Tibial artery (tissue), 4 donors: ENCODE measurements at places on chromosomes 3 and 15.

DNA sequence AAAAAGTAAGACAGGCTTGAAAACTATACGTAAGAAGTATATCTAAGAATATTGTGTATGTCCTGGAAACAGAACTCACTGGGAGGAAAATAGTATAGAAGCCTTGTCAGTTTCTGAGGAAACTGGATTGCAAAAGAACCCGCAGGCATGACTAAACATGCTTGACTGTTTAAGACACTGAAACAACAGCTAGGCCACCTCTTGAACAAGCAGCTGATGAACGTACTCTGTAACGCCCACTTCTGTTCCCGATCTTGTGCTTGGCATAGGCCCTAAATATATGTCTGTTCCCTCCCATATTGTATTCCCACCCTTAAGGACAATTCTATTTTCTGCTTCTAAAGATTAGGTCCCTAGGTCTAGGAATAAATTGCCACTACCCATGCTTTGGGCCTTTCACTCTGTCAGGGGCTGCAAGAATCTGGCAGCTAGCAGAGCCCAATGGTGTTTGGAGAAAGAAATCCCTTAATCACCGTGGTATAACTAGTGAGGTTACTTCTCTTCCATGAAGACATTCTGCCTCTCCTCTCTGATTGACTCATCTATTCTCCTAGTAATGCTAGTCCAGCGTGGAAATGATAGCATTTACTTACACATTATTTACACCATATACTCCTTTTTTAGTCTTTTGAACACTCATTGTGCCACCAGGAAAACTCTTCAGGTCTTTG, 46.2 kb downstream of the CD200 start:
- H3K27me3 ChIP-seq = no peaks in the 10 kb centered on the region
- H3K27ac ChIP-seq = no peak overlapping the region
- H3K4me3 ChIP-seq = no peak overlapping the region
- peaks cover 5% of the 10 kb centered on the region for H3K4me1 ChIP-seq

DNA sequence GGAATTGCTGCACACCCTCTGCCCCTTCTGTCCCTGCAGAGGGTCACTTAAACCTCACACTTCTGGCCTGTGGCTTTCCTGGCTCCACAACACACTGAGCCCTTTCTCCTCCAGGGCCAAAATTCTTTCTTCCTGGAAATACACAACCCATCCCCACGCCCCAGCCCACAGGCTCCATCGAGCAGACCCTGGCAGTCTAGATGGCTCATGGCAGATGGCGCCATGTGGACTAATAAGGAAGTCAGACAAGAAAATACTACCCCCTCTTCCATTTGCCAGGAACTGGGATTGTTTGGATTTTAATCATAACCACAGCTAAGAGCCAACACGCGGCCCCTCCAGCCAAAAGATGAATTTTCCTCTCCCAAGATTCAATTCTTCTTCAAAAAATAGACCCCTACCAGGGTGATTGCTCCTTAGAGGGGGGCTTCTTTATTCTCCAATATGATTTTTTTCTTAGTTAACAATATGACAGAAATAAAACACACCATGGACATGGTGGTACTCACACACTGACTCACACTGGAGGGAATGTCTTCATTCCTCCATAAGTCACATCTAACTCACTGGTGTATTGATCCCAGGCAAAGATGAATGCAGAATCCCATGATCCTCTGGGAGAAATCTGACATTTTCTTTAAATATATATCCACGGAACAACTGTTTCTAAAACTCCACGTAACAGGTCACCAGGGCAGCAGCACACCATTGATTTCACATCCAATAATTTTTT, 111.5 kb downstream of the NTRK3 start:
- peaks cover 36% of the 10 kb centered on the region for H3K36me3 ChIP-seq
- no peak overlapping the region for H3K4me3 ChIP-seq
- H3K27me3 ChIP-seq = no peaks in the 10 kb centered on the region
- peaks cover 3% of the 10 kb centered on the region for H3K4me1 ChIP-seq
- DNase-seq = no peak

DNA sequence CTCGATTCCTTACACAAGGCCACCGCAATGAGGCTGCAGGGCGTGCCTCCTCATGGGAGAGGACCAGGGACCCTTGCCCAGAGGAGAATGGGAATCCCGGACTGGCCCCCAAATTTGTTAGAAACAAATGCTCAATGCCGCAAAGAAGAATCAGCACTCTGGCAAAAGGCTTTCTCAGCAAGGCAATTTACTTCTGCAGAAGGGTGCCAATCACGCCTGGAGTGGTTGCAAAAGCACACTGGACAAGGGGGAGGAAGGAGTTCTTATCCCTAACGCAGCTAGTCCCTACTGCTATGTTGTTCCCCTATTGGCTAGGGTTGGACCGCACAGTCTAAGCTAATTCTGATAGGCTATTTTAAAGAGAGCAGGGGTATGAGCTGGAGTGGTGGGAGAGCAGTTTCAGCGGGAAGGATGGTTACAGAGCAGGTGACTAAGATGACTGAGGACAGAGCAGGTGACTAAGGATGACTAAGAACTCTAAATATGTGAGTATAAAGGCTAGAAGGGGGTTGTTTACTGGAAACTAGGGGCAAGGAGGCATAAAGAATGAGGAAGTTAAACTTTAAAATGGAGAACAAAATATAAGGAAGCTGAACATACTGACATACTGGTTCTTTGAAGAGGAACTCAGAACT, 48.5 kb downstream of the KATNBL1 start:
- H3K4me3 ChIP-seq = no peak overlapping the region
- no peaks in the 10 kb centered on the region for H3K4me1 ChIP-seq
- DNase-seq = no peak
- no peaks in the 10 kb centered on the region for H3K27me3 ChIP-seq
- no peak overlapping the region for H3K27ac ChIP-seq
- H3K36me3 ChIP-seq = peaks cover 42% of the 10 kb centered on the region

GRCh38 chr15:43867096-43867495, 40.3 kb downstream of the WDR76 start:
- no peaks in the 10 kb centered on the region for H3K4me1 ChIP-seq
- peaks cover 19% of the 10 kb centered on the region for H3K36me3 ChIP-seq
- H3K27ac ChIP-seq = no peak overlapping the region
- DNase-seq = no peak
- H3K27me3 ChIP-seq = no peaks in the 10 kb centered on the region

DNA sequence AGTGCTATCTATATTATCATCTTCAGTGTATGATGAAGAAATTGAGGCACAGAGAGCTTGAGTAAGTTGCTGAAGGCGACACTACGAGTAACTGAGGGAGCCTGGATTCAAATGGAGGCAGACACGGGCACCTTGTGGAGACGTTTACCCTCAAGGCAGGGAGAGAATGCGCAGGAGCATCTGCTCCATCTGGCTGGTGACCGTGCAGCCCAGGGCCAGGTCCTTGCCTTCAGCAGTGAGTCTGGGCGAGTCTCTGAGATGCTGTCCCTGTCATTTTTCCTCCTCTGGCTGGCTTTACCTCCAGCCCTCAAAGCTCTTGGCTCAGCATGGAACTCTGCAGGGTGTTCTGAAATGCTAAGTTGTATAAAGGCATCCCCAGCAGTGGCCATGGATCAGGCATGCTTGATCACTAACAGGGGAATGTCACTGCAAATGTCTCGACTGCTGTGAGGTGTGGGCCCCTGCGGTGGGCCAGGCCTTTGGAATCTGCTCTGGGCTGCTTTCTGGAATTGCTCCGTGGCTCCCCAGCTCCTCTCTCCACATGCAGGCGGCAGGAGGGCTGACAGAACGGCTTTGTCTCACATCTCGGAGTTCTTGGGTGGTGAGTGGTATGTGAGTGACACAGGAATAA, 19.7 kb downstream of the SPSB4 start:
- H3K36me3 ChIP-seq = no peaks in the 10 kb centered on the region
- no peak overlapping the region for H3K27ac ChIP-seq
- peak; percentile 48 for DNase-seq
- H3K4me1 ChIP-seq = no peaks in the 10 kb centered on the region
- no peak overlapping the region for H3K4me3 ChIP-seq

- no peaks in the 10 kb centered on the region for H3K36me3 ChIP-seq
- H3K27ac ChIP-seq = no peak overlapping the region
- H3K4me1 ChIP-seq = no peaks in the 10 kb centered on the region
- H3K4me3 ChIP-seq = no peak overlapping the region
These were observed 184.6 kb upstream of the AGTR1 start for GRCh38 chr3:148513096-148513543.

- no peaks in the 10 kb centered on the region for H3K27me3 ChIP-seq
- no peak overlapping the region for H3K27ac ChIP-seq
- no peaks in the 10 kb centered on the region for H3K36me3 ChIP-seq
- peaks cover 5% of the 10 kb centered on the region for H3K4me1 ChIP-seq
These were observed 186.6 kb upstream of the FEZF2 start for GRCh38 chr3:62559831-62560445.

DNA sequence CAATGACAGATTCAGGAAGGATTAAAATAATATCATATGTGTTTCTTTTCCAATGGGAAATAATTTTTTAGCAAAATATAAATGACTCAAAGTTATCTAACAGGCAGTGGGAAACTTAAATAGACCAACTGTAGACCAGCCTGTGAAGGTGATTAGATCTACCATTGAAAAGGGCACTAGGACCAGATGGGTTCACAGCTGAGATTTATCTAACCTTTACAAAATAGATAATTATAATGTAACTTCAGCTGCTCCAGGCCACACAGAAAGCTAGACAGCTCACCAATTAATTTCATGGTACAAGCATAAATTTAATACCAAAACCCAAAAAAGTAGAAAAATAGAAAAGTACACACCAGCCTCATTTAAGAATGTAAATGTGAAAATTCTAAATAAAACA, 240.4 kb upstream of the MRPL3 start:
- H3K27ac ChIP-seq = no peak overlapping the region
- no peaks in the 10 kb centered on the region for H3K27me3 ChIP-seq
- H3K4me1 ChIP-seq = no peaks in the 10 kb centered on the region
- DNase-seq = no peak
- no peak overlapping the region for H3K4me3 ChIP-seq

DNA sequence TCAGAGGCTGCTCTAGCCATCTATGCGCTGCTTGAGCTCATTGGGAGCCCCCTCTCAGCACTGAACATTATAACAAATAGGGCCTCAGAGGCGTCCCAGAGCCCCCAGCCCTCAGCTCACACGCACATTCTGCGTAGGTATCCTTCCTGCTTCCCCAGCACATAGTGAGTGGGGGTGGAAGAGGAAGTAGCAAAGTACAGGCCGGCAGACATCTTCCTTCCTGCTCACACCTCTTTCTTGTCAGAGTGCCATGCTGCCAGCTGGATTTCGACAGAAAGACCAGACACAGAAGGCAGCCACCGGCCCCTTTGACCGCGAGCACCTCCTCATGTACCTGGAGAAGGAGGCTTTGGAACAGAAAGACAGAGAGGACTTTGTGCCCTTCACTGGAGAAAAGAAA, 16.6 kb downstream of the TMOD2 start:
- peaks cover 10% of the 10 kb centered on the region for H3K36me3 ChIP-seq
- no peak overlapping the region for H3K4me3 ChIP-seq
- H3K27me3 ChIP-seq = no peaks in the 10 kb centered on the region

- H3K27me3 ChIP-seq = no peaks in the 10 kb centered on the region
- no peaks in the 10 kb centered on the region for H3K36me3 ChIP-seq
- no peak overlapping the region for H3K4me3 ChIP-seq
These were observed 121.5 kb downstream of the MCTP2 start for GRCh38 chr15:94352636-94353487.

DNA sequence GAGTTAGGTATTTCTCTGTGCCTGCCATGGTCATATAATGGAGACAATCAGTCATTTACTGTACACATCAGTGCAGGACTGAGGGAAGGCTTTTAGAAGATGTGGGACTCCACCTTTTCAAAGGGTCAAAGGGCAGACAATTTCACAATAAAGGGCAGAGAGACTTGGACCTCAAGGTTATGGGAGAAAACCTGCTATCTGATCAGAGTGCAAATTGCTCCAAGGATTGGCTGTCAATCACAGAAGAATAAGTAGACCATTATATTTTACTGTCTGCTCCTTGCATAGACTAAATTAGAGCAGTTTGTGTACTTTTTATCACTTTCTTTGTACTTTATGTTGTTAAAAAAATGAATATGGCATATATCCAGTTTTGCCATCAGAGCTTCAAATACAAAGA, 314.9 kb upstream of the ATP11B start:
- no peaks in the 10 kb centered on the region for H3K4me1 ChIP-seq
- no peak overlapping the region for H3K4me3 ChIP-seq
- no peak for DNase-seq
- no peaks in the 10 kb centered on the region for H3K27me3 ChIP-seq
- no peak overlapping the region for H3K27ac ChIP-seq

DNA sequence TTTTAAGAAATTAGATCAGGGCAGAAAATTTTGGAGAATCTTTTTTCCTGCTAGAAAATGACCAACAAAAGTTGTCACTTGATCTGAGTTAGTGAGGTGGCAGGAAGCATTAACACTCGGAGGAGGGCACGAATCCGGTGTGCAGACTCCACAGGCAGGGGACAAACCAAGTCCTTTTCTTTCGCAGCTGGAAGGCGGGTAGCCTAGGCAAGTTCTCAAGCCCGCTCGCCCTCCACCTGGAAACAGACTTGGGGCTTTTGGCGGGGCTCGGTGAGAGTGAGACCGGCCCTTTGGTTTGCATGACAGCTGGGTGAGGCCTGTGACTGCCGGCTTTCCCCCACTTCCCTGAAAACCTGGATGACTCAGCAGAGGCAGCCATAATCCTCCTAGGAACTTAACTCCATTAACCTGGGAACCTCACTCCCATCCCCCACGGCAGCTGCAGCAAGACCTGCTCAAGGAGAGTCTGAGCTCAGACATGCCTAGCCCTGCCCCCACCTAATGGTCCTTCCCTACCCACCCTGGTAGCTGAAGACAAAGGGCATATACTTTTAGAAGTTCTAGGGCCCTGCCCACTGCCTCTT, 134.8 kb downstream of the MFSD1 start:
- H3K27me3 ChIP-seq = no peaks in the 10 kb centered on the region
- H3K36me3 ChIP-seq = no peaks in the 10 kb centered on the region
- no peak overlapping the region for H3K27ac ChIP-seq
- no peak for DNase-seq

GRCh38 chr3:59751606-59752005, 701.8 kb upstream of the CFAP20DC start:
- no peak for DNase-seq
- no peaks in the 10 kb centered on the region for H3K36me3 ChIP-seq
- no peak overlapping the region for H3K27ac ChIP-seq
- H3K4me1 ChIP-seq = no peaks in the 10 kb centered on the region
- no peaks in the 10 kb centered on the region for H3K27me3 ChIP-seq
- no peak overlapping the region for H3K4me3 ChIP-seq

GRCh38 chr3:56688191-56688590, 5.1 kb upstream of the TASOR start:
- no peak for DNase-seq
- H3K4me1 ChIP-seq = no peaks in the 10 kb centered on the region
- no peak overlapping the region for H3K27ac ChIP-seq
- H3K36me3 ChIP-seq = no peaks in the 10 kb centered on the region
- no peak overlapping the region for H3K4me3 ChIP-seq
- no peaks in the 10 kb centered on the region for H3K27me3 ChIP-seq
